ENCODE measurements at places on chromosomes 7 and 10.

- no peak for DNase-seq
Measured at GRCh38 chr7:129797214-129797789, 155.5 kb downstream of the UBE2H start.

- no peak for DNase-seq
Measured at GRCh38 chr10:116059320-116059719, 213.7 kb downstream of the GFRA1 start.

DNA sequence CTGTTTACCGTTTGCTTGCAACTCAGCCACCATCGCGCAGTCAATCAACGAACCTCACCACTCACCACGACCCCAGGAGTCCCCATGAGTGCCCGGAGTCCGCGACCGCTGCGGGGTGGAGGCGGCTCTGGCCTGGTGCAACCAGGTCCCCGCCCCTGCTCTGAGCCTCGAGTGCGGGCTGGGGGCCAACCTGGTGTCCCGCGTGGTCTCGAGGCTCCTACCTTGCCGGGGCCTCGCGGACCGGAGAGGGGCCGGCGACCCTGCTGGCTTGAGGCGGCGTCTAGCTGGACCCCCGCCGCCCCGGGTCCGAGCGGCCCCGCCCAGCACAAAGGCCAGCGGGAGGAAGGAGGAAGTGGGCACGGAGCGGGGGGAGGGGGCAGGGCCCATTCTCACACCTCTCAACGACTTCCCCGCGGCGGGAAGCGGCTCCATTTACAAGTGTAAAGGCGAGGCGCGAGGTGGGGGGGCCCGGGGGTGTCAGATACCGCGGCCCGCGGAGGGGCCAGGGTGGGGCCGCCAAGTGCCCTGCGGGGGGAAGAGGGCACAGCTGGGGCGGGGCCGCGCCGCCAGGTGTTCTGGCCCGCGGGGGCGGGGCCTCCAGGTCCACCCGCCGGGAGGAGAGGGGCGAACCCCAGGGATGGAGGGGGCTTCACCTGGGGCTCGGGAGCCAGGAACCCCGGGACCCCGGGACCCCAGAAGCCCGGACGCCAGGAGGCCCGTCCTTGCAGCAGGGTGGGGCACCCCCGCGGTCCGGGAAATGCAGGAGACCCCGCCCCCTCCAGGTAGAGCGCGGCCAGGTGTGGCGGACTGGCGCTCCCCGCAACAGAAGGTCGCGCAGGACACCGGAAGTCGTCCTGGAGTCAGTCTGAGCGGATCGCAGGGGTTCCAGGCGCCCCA, 8.6 kb downstream of the CTBP2 start:
- no peak for DNase-seq

- DNase-seq: peak; percentile 70
Measured at GRCh38 chr10:115941361-115941771, 331.6 kb downstream of the GFRA1 start.

DNA sequence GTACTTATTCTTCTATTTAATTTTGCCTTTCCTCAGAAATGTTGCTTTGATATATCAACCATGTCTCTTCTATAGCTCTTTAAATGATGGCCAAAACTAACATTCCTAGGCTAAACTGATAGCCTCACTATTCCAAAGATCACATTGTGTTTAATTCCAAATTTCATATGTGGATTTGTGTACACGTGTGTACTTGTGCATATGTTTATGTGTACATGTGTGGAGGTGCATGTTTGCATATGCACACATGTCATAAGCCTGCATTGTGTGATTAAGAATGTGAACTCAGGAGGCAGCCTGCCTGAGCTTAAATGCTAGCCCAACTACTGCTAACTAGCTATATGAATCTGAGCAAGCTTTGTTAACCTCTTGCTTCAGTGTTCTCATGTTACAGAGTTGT, 426.5 kb downstream of the GFRA1 start:
- DNase-seq: peak; percentile 26

DNA sequence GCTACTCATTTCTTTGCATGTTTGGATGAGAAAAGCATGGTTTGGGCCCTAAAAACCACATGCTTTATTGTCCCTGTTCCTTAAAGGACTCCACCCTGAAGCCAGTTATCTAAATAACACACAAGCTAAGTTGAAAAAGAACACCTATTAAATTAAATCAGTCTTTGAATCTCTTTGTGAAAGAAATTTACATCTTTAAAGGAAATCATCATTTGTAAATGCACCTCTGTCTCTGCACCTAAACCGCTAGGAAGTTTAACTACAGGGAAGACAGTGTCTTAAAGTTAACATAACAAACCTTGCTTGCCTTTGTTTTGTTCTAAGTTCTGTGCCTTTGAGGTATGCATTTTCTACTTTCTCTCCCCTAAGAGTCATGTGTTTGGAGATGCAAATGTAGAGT, 52.6 kb downstream of the HTR7 start:
- DNase-seq: no peak
